HCEC 1CT (cell line): ENCODE measurements at places on chromosomes 5 and 9.

DNA sequence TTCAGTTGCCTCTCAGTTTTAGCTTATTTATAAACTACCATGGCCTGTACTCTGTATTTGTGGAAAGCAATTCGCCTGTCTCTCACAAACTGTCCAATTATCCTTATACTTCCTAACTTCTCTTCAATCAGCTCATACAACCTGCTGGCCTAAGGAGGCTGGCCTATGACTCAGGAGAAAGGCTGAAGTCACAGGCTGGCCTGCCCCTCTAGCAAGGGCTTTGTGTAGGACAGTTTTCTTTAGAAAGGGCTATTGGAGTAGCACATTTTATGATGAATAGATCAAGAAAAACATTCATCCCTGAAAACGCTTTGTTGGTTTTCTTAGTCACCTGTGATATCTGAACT is 988.7 kb upstream of the ARRDC3 start:
- no peak for DNase-seq

- DNase-seq, result no peak
Observed at GRCh38 chr9:121865884-121866283, 214.4 kb downstream of the DAB2IP start.

- no peak for DNase-seq
Observed at GRCh38 chr5:57327561-57328367, 153.9 kb downstream of the GPBP1 start.

GRCh38 chr9:93963969-93964368 is 8.8 kb upstream of the BARX1 start:
- DNase-seq, result no peak

- no peak for DNase-seq
Observed at GRCh38 chr9:73137286-73137899, 14.3 kb upstream of the ANXA1 start.

DNA sequence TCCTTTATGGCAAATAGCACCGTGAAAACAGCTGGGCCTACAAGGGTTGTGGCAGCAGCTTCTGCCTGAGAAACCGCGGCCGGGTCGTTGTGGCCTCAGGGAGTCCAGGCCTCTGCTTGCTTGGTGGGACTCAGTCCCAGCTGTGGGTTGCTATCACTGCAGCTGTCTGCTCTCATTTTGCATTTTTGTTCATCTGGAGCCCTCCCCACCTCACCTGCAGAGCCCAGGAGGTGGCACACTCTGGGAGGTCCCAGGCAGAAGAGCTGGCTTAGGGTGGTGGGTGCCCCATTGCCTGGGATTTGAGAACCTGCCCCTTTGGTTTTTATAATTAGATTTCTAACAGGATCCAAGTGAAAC is 138.4 kb downstream of the GADD45G start:
- DNase-seq, result no peak

DNA sequence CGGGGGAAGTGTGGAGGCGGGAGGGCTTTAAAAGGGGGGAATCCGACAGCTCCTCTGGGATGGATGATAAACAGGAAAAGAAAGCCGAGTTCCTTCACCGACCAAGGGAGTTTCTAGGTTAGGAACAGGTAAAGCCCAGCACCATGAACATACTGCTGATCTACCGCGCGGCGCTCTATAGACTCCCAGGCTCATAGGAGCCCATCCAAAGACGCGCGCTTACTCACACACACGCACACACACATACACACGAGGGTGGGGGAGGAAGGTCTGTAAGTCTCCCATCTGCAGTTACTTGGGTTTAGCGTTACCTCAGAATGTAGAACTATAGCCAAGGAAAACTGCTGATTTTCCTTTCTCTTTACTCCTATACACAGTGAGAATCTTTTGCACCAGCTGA is 2.6 kb upstream of the GABRB2 start:
- no peak for DNase-seq

DNA sequence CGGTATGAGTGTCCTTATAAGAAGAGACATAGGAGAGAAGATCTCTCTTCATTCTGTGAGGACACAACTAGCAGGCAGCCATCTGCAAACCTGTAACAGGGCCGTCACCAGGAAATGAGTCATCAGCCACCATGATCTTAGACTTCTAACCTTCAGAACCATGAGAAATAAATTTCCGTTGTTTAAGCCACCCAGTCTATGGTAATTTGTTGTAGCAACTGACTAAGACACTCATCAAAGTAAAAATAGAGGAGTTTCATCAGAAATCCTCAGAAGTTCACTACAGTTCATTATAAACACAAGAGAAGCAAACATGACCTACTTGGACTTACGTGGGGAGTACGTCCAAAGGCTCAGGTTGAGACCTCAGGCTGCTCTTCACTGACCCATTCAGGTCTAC is 357.7 kb downstream of the SEMA5A start:
- peak; percentile 92 for DNase-seq

DNA sequence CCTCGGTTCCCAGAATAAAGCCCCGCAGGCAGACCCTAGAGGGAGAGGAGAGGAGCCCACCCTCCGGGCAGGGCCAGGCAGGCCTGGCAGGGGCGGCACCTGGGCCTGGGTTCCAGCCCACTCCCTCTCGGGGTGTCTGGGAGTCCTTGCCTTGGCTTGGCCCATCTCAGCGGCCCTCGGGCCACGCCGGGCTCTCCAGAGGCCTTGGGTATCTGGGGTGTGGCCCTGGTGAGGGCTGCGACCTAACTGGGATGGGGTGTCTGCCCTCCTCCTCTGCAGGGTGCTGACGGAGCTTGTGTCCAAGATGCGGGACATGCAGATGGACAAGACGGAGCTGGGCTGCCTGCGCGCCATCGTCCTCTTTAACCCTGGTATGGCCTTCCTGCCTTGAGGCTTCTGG is 105.4 kb downstream of the RXRA start:
- no peak for DNase-seq

GRCh38 chr9:93286252-93287188 is 102.6 kb downstream of the WNK2 start:
- DNase-seq, result no peak

- DNase-seq, result peak; percentile 70
Observed at GRCh38 chr5:57650360-57651069, 167.9 kb upstream of the ACTBL2 start.

GRCh38 chr9:70052768-70053167 is 9.1 kb downstream of the MAMDC2 start:
- no peak for DNase-seq

DNA sequence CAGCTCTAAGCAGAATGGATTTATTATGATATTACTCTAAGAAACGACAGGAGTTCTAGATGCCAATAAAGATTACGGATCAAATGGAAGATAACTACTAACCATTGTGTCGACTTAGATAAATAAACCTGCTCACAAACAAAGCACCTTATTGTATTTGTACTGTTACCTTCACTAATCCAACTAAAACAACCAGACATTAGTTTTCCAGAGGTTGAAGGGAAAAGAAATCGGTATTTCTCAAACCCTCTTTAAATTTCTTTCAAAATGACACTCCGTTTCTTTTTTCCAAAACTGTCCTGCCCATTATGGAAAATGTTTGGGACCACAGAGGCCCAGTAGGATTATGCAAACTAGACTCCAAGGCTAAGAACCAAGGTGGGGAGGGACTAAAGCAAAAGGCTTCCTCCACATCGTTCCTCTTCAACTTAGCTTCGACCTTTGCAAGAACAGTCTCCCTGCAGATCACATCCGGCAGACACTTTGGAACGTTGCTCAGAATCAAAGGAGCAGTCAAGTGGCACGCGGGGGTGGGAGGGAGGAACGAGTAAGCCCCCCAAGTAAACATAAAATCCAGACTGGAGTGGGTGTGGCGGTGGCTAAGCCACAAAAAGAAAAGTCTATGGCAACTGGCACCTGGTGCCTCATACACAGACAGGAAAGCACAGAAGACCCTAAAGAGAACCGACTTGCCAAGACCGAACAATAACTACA is 2.7 kb downstream of the MLLT3 start:
- DNase-seq, result no peak

DNA sequence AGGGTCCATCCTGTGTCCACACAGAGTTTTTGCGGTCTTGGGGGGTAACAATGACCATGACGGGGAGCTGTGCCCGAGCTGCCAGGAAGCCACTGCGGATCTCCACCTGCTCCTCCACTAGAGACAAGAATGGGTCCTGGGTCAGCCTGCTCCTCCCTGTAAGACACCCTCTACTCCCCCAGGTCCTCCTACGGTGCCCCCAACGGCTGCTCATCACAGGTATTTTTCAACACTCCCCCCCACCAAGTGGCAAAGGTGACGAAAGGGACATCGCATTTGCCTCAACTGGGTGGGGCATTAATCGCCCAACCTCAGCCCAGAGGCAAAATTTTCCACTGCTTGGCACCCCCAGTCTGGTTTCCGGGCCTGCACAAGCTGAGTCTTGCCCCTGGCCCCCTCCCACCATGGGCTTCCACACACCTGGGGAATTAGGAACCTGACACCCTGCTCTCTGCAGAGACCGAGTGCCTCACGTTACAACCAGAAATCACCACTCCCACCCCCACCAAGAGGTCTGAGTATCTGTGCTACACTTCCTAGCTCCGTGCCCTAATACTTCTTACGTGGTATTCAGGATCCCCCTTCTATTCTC is 9.6 kb downstream of the NOL6 start:
- DNase-seq, result no peak

DNA sequence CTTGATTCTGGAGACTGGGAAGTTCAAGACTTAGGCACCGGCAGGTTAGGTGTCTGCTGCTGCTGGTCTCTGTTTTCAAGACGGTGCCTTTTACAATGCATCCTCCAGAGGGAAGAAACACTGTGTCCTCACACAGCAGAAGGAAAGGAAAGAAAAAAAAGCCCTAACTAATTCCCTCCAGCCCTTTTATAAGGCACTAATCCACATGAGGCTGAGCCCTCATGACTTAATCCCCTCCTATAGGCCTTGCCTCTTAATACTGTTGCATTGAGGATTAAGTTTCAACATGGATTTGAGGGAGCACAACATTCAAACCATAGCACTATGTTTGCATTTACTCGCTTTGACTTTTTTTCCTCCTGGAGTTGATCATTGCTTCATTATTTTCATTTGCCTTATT is 585.9 kb downstream of the TLR4 start:
- no peak for DNase-seq

DNA sequence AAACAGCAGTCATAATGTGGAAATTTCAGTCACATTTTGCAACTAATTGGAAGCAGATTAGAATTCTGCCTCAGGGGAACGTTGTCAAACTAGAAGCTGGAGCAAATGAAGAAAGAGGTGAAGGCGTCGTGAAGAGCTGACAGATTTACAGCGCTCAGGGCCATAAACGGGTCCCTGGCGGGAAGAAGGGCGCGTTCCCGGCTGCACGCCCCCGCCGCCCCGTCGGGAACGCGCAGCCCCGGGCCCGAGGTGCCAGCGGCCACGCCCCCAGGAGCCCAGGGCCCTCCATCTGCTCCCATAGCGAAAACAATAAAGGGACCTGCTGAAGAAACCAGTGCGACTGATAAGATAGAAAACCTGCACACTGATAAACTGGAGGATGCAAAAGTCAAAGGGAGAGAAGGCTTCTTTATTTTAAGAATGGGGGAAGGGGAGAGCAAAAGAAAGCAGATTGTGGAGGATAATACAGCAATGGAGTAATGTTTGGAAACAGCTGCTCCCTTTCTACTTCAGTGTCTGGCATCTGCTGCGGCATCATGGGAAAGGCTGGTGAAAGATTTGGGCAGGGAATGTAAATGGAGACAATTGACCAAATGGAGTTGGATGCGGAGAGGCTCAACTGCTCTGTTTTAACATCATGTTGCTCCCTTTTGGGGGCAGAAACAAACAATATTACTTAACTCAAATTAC is 11.1 kb downstream of the ZNF608 start:
- DNase-seq, result peak; percentile 57

GRCh38 chr9:129021091-129021490 is 7.0 kb downstream of the SH3GLB2 start:
- DNase-seq, result no peak

GRCh38 chr9:78807286-78807685 is 510.4 kb downstream of the PSAT1 start:
- DNase-seq, result no peak

GRCh38 chr9:74691058-74691457 is 193.9 kb downstream of the RORB start:
- DNase-seq, result no peak

GRCh38 chr5:116520771-116521170 is 53.9 kb downstream of the SEMA6A start:
- no peak for DNase-seq

DNA sequence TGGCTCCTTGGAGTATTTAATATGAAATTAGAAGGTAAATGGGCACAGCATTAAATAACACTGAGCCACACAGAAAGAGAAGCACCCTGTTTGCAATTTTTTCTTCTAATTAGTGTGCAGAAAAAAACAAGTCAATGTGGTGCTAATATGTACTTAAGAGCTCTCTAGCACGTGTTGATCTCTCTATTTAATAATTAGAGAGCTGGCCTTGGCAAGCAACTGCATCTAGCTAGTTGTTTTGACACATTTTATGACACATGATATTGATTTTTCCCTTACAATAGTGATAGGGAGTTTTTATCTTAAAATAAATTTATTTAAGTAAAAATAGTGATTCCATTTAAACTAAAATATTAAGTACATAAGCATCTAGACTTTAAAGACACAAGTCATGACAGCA is 54.5 kb upstream of the NUDT12 start:
- no peak for DNase-seq

DNA sequence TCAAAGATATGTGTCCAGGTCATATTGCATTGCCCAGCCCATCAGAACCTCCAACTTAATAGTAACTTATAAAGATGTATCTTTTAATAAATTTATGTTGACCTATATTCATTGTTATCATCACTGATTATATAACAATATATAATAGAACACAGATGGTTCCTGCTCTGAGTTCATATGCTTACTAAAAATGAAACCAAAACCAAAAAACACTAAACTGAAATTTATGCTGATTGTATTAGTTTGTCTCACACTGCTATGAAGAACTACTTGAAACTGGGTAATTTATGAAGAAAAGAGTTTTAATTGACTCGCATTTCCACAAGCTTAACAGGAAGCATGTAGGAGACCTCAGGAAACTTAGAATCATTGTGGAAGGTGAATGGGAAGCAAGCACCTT is 462.5 kb upstream of the TYRP1 start:
- no peak for DNase-seq

GRCh38 chr9:9729082-9729481 is 883.7 kb downstream of the PTPRD start:
- no peak for DNase-seq

GRCh38 chr5:115941051-115941675 is 21.1 kb upstream of the LVRN start:
- DNase-seq, result peak; percentile 92

DNA sequence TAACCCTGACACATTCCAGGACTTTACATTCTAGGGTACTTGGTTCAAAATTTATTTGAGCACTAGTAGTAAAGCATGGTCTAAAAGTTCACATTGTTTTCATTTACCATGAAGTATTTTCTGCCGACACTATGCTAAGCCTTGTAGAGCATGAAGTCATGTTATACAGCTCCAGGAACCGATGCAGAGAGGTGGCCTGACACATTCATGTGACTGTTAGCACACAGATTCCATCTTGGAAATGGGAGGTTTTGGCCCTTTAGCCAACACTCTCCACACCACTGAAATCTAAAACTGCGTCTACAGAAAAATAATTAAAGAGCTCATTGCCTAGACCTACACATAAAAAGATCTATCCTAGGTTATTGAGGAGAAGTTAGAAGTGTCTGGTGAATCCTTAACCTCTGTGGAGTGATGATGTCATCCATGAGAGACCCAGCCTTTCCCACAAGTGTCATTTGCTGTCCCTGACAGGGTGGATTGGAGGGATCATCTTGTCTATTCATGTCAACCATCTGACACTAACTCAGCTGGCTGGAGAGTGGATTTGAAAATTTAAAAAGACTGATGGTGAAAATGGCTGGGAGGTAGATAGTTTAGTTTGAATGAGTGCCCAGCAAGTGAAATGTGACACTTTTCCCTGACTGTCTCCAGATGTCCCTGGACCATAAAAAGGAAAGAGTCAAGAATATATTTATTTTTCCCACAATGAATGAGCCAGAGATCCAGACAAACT is 1.3 kb downstream of the RANBP3L start:
- DNase-seq, result no peak

- DNase-seq, result peak; percentile 45
Observed at GRCh38 chr5:58185801-58186200, 274.1 kb downstream of the PLK2 start.
